Stimulated activated CD4-positive, alpha-beta T cell treated with anti-CD3 and anti-CD28 coated beads, Interleukin-12 subunit alpha, Interleukin-12 subunit beta, amount 100 ng/mL, for 4 hours (primary cell): ENCODE measurements at places on chromosomes 1 and 21.

- DNase-seq: no peak
These were observed 58.0 kb upstream of the RAB3GAP2 start for GRCh38 chr1:220330265-220330664.

- DNase-seq: no peak
These were observed at the start of gene LDLRAD1 for GRCh38 chr1:54017979-54018378. Gene LDLRAD1, minus strand, starts transcription at chr1:54018186. Its CDS starts 74 bp downstream, at chr1:54018112.

GRCh38 chr1:176838276-176838995 is 326.1 kb downstream of the ASTN1 start:
- no peak for DNase-seq

- DNase-seq: no peak
These were observed 4.1 kb downstream of the PTPRC start for GRCh38 chr1:198642983-198643382.

- DNase-seq: no peak
These were observed 3.0 kb downstream of the HSD3B1 start for GRCh38 chr1:119510046-119510445.

GRCh38 chr1:218948446-218948845 is 225.2 kb upstream of the LYPLAL1 start:
- no peak for DNase-seq

- no peak for DNase-seq
These were observed 19.5 kb downstream of the ST7L start for GRCh38 chr1:112599477-112599876.
